Upper lobe of right lung (tissue), 1 donor: ENCODE measurements at places on chromosomes 12 and 14.
A peak's percentile ranks its signal among the peaks of the same experiment; 100 is the strongest.

DNA sequence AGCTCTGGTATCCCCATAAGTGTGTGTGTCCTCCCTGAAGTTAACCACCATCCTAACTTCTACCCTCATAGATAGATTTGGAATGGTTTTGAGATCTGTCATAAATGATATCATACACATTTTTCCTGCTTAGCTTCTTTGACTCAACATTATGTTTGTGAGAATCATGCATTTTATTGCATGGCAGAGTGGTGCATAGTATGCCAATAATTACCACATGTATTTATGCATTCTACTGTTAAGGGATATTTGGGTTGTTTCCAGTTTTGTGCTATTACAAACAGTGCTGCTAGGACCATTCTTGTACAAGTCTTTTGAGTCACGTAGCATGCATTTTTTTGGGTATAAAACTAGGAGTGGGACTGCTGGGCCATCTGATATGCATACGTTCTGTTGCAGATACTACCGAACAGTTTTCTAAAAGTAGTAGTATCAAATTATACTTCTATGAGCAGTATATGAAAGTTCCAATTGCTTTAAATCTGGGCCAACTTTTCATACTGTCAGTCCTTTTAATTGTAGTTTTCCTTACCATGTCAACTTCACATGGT lies 13.4 kb downstream of the GRIP1 start:
- H3K4me1 ChIP-seq, result no peaks in the 10 kb centered on the region
- no peak for DNase-seq
- no peak overlapping the region for H3K4me3 ChIP-seq
- H3K36me3 ChIP-seq, result no peaks in the 10 kb centered on the region
- H3K27ac ChIP-seq, result no peak overlapping the region

GRCh38 chr12:11727133-11727664 lies 77.7 kb downstream of the ETV6 start:
- no peaks in the 10 kb centered on the region for H3K36me3 ChIP-seq
- peaks cover 50% of the 10 kb centered on the region for H3K4me1 ChIP-seq
- no peaks in the 10 kb centered on the region for H3K27me3 ChIP-seq
- H3K4me3 ChIP-seq, result no peak overlapping the region

GRCh38 chr14:95058491-95058890 lies 98.8 kb downstream of the DICER1 start:
- no peaks in the 10 kb centered on the region for H3K36me3 ChIP-seq
- no peaks in the 10 kb centered on the region for H3K27me3 ChIP-seq
- H3K4me3 ChIP-seq, result no peak overlapping the region
- H3K4me1 ChIP-seq, result no peaks in the 10 kb centered on the region
- no peak overlapping the region for H3K27ac ChIP-seq

DNA sequence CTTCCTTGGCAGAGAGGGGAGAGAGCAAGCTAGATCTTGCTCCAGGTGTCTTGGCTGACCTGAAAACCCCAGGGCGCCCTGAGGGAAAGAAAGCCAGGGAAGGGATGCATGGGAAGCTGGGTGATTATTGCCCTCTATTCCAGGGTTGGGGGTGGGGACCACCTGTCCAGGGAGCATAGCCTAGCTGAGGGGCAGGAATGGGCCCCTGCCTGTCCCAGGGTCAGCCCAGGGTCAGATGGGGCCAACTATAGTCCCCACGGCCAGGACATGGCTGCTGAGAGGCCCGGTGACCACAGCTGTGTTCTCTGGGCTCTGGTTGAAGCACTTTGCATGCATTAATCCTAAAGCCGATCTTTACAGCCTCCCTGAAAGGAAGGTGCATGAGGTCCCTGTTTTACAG lies 30.1 kb upstream of the ZFP36L1 start:
- H3K27me3 ChIP-seq, result no peaks in the 10 kb centered on the region
- no peak overlapping the region for H3K4me3 ChIP-seq
- H3K27ac ChIP-seq, result no peak overlapping the region
- no peak for DNase-seq
- H3K4me1 ChIP-seq, result peaks cover 8% of the 10 kb centered on the region
- no peaks in the 10 kb centered on the region for H3K36me3 ChIP-seq

GRCh38 chr14:20578784-20579502 lies 8.9 kb downstream of the RNASE11 start:
- no peaks in the 10 kb centered on the region for H3K36me3 ChIP-seq
- no peak overlapping the region for H3K4me3 ChIP-seq
- DNase-seq, result no peak
- no peak overlapping the region for H3K27ac ChIP-seq

GRCh38 chr12:52178443-52178842 lies 13.4 kb downstream of the KRT80 start:
- H3K4me3 ChIP-seq, result no peak overlapping the region
- H3K27me3 ChIP-seq, result no peaks in the 10 kb centered on the region
- DNase-seq, result no peak
- H3K27ac ChIP-seq, result no peak overlapping the region
- no peaks in the 10 kb centered on the region for H3K36me3 ChIP-seq

DNA sequence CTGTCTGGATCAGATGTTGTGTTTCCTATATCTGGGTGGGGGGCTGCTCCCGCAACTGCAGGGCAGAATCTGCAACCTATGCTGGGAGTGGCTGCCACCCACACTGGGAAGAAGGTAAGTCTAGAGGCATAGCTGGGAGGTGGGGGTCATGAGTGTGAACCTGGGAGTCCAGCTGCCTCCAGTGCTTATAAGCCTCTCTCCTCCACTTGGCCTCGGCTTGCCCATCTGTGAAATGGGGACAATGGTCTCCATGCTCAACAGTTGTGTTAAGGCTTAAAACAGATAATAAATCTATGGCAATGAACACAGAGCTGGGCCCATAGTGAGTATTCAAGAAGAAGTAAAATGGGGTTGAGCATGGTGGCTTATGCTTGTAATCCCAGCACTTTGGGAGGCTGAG lies 90.0 kb downstream of the RBM19 start:
- H3K36me3 ChIP-seq, result no peaks in the 10 kb centered on the region
- no peaks in the 10 kb centered on the region for H3K27me3 ChIP-seq
- no peak for DNase-seq
- H3K27ac ChIP-seq, result no peak overlapping the region
- H3K4me3 ChIP-seq, result no peak overlapping the region

GRCh38 chr14:103072595-103073366 lies 11.2 kb upstream of the LBHD2 start:
- no peaks in the 10 kb centered on the region for H3K27me3 ChIP-seq
- peaks cover 25% of the 10 kb centered on the region for H3K4me1 ChIP-seq
- DNase-seq, result peak; percentile 58
- peak overlapping the region; percentile 68 for H3K27ac ChIP-seq
- H3K4me3 ChIP-seq, result no peak overlapping the region

GRCh38 chr12:93127582-93128331 lies 198.7 kb upstream of the EEA1 start:
- no peaks in the 10 kb centered on the region for H3K36me3 ChIP-seq
- H3K4me1 ChIP-seq, result peaks cover 14% of the 10 kb centered on the region
- H3K4me3 ChIP-seq, result no peak overlapping the region

GRCh38 chr12:44874981-44875416 lies 1.1 kb downstream of the NELL2 start:
- peaks cover 67% of the 10 kb centered on the region for H3K27me3 ChIP-seq
- H3K4me3 ChIP-seq, result peak overlapping the region; percentile 54
- peaks cover 15% of the 10 kb centered on the region for H3K4me1 ChIP-seq
- DNase-seq, result no peak
- H3K36me3 ChIP-seq, result no peaks in the 10 kb centered on the region
- H3K27ac ChIP-seq, result no peak overlapping the region

DNA sequence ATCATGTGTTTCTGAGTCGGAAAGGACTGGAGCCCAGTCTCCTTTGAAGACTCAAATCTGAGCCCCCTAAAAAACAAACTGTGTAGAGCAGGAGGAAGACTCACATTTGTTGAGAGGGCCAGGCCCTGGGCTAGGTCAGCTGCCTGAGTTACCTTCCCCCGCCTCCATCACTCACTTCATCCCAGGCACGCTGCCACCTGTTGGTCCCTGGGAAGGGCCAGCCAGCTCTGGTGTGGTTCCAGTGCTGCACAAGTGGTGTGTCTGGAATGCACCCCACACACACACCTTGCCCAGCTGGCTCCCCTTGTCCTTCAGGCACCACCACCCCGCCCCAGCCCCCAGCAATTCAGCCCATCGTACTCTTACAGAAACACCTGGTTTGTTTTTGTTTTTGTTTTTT lies 9.0 kb downstream of the MVK start:
- DNase-seq, result peak; percentile 92
- H3K4me3 ChIP-seq, result no peak overlapping the region
- no peaks in the 10 kb centered on the region for H3K4me1 ChIP-seq
- H3K27ac ChIP-seq, result no peak overlapping the region
- H3K27me3 ChIP-seq, result no peaks in the 10 kb centered on the region
- H3K36me3 ChIP-seq, result peaks cover 48% of the 10 kb centered on the region

GRCh38 chr12:24554612-24555295 lies 394.1 kb downstream of the BCAT1 start:
- H3K4me1 ChIP-seq, result peaks cover 6% of the 10 kb centered on the region
- no peaks in the 10 kb centered on the region for H3K36me3 ChIP-seq

- no peaks in the 10 kb centered on the region for H3K36me3 ChIP-seq
- H3K27me3 ChIP-seq, result no peaks in the 10 kb centered on the region
- no peaks in the 10 kb centered on the region for H3K4me1 ChIP-seq
- no peak overlapping the region for H3K4me3 ChIP-seq
- no peak overlapping the region for H3K27ac ChIP-seq
These were observed 63.9 kb upstream of the MAP1LC3B2 start for GRCh38 chr12:116495260-116495659.

- DNase-seq, result peak; percentile 71
- no peaks in the 10 kb centered on the region for H3K36me3 ChIP-seq
- H3K4me3 ChIP-seq, result peak overlapping the region; percentile 19
- H3K27ac ChIP-seq, result peak overlapping the region; percentile 95
- peaks cover 21% of the 10 kb centered on the region for H3K4me1 ChIP-seq
- H3K27me3 ChIP-seq, result no peaks in the 10 kb centered on the region
These were observed 31.7 kb upstream of the TUBA1C start for GRCh38 chr12:49232940-49233841.

DNA sequence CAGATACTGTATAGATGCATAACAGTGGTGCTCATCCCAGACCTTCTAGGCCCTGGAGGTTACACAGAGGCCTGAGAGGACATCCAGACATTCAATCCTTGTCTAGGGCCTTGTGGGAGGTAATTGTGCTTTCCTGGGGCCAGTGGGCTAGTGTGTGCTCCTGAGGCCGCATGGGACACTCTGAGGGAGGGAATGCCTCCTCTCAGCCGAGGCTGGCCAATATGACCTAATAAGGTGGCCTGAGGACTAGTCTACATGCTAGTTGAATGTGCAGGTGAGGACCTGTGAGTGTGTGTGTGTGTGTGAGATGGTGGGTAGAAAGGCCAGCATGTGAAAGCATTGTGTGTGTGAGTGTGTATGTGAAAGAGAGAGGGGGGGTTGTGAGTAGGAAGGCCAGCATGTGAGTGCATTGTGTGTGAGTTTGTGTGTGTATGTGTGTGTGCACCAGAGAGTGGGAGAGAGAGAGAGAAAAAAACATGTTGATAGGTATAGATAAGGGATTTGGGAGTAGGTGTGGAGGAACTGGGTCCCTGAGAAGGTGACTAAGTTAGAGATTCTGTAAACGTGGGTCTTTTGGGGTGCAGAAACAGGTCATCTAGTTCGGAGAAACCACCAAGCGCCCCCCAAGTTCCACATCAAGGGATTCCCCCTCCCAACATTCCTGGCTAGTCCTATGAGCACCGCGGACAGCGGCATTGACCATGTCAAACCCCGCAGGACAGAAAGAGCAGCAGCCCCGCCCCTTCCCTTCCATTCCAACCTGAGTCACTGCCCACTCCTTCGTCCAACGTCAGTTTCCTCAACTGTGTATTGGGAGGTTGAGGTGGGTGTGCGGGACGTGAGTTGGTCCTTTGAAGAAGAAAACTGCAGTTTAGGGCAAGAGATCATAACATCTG lies 9.7 kb upstream of the KRT81 start:
- no peak for DNase-seq
- no peaks in the 10 kb centered on the region for H3K36me3 ChIP-seq
- H3K4me1 ChIP-seq, result no peaks in the 10 kb centered on the region
- H3K27me3 ChIP-seq, result no peaks in the 10 kb centered on the region

DNA sequence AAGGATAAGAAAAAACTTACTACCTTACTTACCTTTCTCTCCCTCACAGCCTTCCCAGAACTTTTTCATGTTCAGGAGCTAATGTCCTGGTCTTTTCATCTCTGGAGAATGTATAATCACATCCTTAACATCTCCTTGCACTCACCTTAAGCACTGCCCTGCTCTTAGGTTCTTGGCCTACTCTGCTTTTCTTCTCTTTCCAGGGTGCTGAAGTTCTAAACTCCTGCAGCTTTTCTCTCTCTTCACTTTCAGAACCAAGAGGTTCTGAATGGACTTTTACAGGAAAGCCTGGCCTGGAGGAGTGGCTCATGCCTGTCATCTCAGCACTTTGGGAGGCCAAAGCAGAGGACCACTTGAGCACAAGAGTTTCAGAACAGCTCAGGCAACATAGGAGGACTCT lies 101.9 kb downstream of the TMTC2 start:
- no peak for DNase-seq
- H3K27me3 ChIP-seq, result no peaks in the 10 kb centered on the region
- no peak overlapping the region for H3K4me3 ChIP-seq
- no peaks in the 10 kb centered on the region for H3K36me3 ChIP-seq
- no peaks in the 10 kb centered on the region for H3K4me1 ChIP-seq

- H3K4me1 ChIP-seq, result peaks cover 4% of the 10 kb centered on the region
- DNase-seq, result no peak
- no peak overlapping the region for H3K27ac ChIP-seq
- peaks cover 3% of the 10 kb centered on the region for H3K36me3 ChIP-seq
These were observed 48.4 kb downstream of the ANAPC7 start for GRCh38 chr12:110355073-110355472.

GRCh38 chr14:49619730-49620129 lies 696 bp downstream of the RPL36AL start:
- H3K4me1 ChIP-seq, result peaks cover 30% of the 10 kb centered on the region
- peak overlapping the region; percentile 90 for H3K4me3 ChIP-seq
- peaks cover 26% of the 10 kb centered on the region for H3K36me3 ChIP-seq
- H3K27ac ChIP-seq, result peak overlapping the region; percentile 93

DNA sequence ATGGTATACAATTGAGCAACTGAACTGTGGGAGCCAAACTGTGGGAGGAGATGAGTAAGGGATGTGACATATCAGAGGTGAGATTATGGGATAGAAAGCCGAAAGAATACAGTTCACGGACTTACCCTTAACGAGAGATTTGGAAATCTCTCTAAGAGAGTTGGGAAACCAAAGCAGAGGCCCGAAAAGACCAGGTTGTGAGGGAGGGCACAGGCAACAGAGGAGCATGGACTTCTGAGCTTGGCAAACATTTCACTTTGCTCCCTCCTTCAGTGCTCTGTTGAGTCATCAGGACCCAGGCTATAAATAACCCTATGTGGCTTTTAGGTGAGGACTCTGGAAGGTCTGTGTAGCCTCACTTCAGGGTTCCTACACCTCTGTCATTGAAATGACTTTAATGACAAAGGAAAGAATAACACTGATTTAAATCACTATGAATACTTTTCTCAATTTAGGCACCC lies 120.6 kb downstream of the TGFB3 start:
- no peak for DNase-seq
- no peaks in the 10 kb centered on the region for H3K27me3 ChIP-seq
- no peaks in the 10 kb centered on the region for H3K4me1 ChIP-seq

DNA sequence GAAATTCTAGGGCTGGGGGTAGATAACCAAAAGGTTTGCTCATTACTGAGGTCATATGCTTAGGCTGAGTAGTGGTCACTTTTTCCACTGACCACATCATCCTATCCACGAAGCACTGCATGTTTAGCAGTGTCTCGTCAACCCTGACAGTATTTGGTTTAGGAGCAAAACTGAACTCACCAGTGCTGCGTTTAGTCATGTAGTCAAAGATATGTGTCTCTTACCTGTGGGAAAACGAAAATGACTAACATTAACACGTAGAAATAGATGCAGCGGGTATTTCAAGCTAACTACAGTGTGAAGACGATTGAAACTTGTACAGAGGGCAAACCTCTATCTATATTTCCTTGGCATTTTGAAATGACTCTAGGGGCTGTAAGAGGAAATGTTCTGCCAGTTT lies 34.6 kb downstream of the MTHFD1 start:
- H3K4me3 ChIP-seq, result no peak overlapping the region
- DNase-seq, result no peak
- H3K27ac ChIP-seq, result no peak overlapping the region
- H3K4me1 ChIP-seq, result no peaks in the 10 kb centered on the region
- peaks cover 61% of the 10 kb centered on the region for H3K36me3 ChIP-seq
